ENCODE measurements at places on chromosomes 1 and 21.

- no peak for DNase-seq
Measured at GRCh38 chr1:171801487-171801891, 20.0 kb downstream of the METTL13 start.

- no peak for DNase-seq
Measured at GRCh38 chr1:93608187-93609109, 73.2 kb downstream of the BCAR3 start.

- no peak for DNase-seq
Measured at GRCh38 chr1:246875041-246876026, 56.4 kb downstream of the AHCTF1 start.

DNA sequence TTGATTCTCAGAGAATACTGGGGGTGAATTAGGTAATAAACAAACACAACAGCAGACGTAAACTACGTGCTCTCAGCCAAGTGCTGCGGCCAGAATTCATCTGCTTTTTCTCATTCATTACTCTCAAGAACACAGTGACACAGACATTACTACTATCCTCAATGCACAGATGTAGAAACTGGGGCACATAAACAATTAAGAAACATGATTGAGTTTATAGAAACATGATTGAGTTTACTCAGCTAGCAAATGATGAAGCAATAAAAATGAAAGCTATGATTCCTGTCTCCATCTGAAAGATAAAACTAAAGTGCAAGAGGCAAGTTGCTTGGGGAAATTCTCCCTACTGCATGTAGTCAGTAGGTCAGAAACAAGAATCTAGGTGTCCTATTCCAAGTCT, 140.5 kb downstream of the IFI44 start:
- DNase-seq = no peak

- DNase-seq = no peak
Measured at GRCh38 chr1:114668784-114669561, 876 bp downstream of the DENND2C start.

- DNase-seq = peak; percentile 54
Measured at GRCh38 chr1:231626535-231626950, at the start of gene DISC1. Gene DISC1 (plus strand): TSS chr1:231626790. CDS start chr1:231626868, 78 bp downstream.

DNA sequence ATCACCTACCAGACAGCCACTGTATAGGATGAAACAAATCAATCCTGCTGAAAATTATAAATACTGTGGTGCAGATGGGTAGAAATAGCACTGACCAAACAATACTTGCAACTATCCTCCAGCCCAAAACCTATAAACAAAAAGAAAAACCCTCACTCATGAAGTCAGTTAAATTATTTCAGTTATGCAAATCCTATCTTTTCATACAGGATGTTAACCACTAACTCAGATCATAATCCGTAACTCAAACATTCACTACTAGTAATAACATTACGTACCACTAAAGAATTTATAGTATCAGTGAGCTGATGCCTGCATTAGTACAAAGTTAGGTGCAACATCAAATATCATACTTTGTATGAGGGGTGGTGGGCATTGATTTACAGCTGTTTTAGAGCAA, 2.6 kb downstream of the NDC1 start:
- no peak for DNase-seq

DNA sequence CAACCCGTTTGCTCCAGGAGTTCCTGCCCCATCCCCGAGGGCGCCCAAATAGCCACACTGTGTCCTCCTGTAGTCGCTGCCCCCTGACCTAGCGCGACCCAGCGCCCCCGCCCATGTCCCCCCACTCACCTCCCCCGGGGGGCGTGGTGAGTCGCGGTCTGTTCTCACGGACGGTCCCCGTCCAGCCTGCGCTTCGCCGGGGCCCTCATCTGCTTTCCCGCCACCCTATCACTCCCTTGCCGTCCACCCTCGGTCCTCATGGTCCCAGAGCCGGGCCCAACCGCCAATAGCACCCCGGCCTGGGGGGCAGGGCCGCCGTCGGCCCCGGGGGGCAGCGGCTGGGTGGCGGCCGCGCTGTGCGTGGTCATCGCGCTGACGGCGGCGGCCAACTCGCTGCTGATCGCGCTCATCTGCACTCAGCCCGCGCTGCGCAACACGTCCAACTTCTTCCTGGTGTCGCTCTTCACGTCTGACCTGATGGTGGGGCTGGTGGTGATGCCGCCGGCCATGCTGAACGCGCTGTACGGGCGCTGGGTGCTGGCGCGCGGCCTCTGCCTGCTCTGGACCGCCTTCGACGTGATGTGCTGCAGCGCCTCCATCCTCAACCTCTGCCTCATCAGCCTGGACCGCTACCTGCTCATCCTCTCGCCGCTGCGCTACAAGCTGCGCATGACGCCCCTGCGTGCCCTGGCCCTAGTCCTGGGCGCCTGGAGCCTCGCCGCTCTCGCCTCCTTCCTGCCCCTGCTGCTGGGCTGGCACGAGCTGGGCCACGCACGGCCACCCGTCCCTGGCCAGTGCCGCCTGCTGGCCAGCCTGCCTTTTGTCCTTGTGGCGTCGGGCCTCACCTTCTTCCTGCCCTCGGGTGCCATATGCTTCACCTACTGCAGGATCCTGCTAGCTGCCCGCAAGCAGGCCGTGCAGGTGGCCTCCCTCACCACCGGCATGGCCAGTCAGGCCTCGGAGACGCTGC, 1.1 kb downstream of the HTR6 start:
- no peak for DNase-seq

- DNase-seq = no peak
Measured at GRCh38 chr1:214493126-214493796, 58.1 kb downstream of the PTPN14 start.

- DNase-seq = no peak
Measured at GRCh38 chr21:41900401-41900800, 21.3 kb upstream of the PRDM15 start.

DNA sequence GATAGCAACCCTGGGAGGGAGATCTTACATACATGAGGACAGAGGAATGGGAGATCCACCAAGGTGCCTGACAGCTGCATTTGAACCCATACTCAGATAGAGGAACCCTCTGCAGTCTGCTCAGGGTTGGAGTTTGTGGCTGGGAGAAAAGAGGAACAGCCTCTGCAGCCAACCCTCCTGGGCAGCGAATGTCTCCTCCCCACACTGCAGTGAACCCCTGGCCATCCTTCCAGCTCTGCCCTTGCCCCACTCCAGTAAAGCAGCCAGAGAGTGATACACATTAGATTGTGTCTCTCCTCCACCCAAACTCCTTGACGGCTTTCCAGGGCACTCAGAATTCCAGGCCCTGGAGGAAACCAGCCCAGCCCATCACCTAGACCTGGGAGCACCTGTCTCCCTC, 137.7 kb downstream of the RUNX1 start:
- no peak for DNase-seq

- no peak for DNase-seq
Measured at GRCh38 chr1:231993968-231994455, 367.4 kb downstream of the DISC1 start.

GRCh38 chr21:42218836-42219605, at the start of gene ABCG1:
Gene ABCG1 (plus strand): TSS chr21:42219140. CDS start chr21:42219263, 123 bp downstream.
- DNase-seq = peak; percentile 58

- DNase-seq = no peak
Measured at GRCh38 chr21:30138483-30138882, 28.1 kb downstream of the CLDN17 start.

DNA sequence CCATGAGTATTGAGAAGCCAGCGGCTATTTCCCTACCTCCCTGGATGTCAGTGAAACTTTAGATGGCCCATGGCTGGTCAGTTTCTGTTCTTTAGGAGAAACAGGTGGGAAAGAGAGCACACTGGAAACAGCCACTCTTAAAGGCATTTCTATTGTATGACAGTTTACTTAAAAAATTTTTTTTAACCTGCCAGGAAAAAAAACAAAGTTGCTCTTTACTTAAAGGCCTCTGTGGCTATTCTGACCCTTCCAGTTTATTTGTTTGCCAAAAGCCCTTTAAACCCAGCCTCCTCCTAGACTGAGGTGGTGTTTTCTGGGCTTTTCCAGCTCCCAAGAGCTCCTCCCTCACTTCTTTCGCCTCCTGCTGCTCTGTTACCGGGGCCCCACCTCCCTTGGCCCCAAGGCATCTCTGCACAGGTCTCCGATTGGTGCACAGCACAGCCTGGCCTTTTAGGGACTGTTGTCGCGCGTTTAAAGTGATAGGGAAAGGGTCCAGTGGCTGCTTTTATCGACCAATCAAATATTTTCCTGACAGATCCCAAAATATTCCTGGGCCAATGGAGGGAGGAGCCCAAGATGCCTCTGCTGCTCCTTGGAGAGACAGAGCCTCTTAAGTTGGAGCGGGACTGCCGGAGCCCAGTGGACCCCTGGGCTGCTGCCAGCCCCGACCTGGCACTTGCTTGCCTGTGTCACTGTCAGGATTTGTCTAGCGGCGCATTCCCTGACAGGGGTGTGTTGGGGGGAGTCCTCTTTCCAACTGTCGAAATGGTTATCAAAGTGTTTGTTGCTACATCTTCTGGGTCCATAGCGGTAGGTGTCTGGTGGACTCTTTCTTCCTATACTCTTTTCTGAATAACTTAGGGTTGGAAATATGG, at the start of gene SH3BGR:
Gene SH3BGR (plus strand): TSS at position 639 of the 875 bp plus-strand sequence. CDS start 127 bp downstream, at position 766.
- no peak for DNase-seq

- DNase-seq = no peak
Measured at GRCh38 chr1:98005326-98006010, 84.6 kb upstream of the DPYD start.

DNA sequence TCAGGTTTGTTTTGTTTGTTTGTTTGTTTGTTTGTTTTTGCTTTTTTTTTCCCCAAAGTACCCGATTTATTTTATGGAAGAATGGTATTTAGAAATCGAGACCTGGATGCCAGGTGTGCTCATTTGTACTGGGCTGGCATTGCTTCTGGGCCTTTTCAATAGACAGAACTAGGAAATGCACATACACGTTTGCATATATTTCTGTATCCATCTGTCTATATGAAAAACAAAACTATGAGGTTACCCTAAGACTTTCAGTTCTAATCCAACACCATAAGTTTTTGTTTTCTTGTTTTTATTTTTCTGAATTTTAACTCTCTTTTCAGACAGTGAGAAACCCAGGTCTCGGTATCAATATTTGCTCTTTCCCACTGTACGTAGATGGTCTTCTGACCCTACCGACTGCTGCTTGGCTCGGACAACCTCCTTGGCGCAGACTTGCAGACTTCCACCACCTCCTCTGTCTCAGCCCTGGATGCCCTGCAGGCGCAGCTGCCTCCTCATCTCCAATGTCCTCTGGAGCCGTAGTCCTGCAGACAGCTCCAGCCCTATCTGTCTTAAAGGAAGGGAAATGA, 171.7 kb downstream of the NEK7 start:
- no peak for DNase-seq
